ENCODE measurements at places on chromosomes 12 and 14.

GRCh38 chr12:103373088-103373523, 122.7 kb downstream of the C12orf42 start:
- no peak for DNase-seq

DNA sequence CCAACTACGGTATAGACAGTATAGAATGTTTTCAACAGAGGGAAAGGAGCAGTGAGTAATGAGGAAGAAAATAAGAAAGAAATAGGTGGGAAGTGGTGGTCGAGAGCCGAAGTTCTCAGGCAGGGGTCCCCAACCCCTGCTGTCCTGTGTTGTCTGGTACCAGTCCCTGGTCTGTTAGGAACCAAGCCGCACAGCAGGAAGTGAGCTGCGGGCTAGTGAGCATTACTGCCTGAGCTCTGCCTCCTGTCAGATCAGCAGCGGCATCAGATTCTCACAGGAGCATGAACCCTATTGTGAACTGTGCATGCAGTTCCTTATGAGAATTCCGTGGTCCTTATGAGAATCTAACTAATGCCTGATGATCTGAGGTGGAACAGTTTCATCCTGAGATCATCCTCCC, 107.3 kb upstream of the PTPRR start:
- no peak for DNase-seq

DNA sequence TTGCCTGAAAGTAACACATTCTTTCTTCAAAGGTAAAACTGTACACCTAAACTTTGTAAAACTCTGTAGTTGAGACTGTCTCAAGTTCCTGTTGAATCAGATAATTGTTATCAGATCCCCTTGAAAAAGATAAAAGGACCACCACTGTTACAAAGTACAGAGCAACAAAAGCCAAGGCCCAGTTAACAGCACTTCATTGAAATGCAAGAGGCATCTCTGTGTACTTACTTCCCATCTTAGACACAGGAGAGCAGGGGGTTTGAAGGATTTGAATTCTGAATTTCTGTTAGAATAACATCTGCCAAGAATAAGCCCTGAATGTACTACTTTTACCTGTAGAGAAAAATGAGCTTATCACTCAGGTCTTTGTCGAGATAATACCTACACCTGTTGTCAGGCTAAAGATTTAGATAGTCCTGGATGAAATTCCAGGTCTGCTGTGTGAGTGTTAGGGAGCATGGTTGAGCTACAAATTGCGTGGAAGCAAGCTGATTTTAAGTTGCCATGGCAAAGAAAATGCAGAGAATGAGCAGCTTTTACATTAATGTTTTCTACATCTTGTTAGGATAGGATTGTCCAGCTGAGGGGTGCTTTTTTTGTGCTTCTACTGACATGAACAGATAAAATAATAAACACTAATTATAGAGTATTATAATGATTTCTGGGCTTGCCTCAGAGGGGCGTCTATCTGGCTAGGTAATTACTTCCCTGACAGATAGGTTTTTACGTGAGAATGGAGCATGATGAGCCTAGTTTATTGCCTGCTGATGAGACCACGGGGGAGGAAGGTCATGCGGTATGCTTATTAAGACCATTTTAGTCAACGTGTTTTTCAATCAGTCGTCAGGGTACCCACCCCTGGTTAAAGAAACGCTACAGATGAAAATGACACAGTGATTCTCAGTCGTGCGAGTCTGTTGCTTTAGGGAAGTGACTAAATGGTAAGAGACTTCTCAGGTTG, 309.2 kb downstream of the PAWR start:
- no peak for DNase-seq

- DNase-seq, result no peak
Measured at GRCh38 chr14:103110681-103111231, 12.5 kb upstream of the TNFAIP2 start.

DNA sequence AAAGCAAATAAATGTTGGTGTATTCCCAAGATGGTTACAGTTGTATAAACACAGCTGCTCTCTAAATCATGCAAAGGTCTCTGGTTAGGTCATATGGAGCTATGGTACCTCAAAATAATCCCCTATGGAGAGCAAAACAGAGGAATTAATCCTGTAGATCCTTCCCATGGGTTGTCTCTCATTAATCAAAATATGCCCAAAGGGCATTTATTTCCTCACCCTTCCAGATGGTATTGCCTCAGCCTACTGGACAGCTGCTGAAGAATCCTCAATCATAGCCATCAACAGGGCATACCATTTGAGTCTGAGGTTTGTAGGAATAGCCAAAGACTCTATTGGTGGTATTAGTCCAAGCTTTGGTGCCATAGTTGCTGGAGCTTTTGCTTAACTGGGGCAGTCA, 360.9 kb downstream of the RPL10L start:
- no peak for DNase-seq

GRCh38 chr14:24849471-24849870, 200.5 kb downstream of the STXBP6 start:
- no peak for DNase-seq

GRCh38 chr14:30519961-30520360, 39.0 kb upstream of the G2E3 start:
- DNase-seq, result no peak

DNA sequence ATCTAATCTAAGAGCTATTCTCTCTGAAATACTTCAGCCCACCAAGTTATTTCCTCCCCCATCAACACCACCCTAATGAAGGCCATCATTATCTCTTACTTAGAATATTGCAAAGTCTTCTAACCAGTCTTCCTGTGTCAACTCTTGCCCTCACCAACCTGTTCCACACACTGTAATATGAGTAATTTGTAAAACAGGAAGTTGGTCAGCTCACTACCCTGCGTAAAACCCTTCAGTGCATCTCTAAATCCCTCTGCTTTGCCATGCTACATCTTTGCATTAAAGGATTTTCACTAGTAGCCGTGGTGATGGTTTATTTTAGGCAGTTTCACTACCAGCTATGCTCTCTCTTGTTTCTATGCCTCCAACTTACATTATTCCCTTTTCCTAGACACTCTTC, 70.0 kb downstream of the KIF21A start:
- no peak for DNase-seq

GRCh38 chr14:87626266-87626665, 366.7 kb downstream of the GALC start:
- DNase-seq, result no peak

DNA sequence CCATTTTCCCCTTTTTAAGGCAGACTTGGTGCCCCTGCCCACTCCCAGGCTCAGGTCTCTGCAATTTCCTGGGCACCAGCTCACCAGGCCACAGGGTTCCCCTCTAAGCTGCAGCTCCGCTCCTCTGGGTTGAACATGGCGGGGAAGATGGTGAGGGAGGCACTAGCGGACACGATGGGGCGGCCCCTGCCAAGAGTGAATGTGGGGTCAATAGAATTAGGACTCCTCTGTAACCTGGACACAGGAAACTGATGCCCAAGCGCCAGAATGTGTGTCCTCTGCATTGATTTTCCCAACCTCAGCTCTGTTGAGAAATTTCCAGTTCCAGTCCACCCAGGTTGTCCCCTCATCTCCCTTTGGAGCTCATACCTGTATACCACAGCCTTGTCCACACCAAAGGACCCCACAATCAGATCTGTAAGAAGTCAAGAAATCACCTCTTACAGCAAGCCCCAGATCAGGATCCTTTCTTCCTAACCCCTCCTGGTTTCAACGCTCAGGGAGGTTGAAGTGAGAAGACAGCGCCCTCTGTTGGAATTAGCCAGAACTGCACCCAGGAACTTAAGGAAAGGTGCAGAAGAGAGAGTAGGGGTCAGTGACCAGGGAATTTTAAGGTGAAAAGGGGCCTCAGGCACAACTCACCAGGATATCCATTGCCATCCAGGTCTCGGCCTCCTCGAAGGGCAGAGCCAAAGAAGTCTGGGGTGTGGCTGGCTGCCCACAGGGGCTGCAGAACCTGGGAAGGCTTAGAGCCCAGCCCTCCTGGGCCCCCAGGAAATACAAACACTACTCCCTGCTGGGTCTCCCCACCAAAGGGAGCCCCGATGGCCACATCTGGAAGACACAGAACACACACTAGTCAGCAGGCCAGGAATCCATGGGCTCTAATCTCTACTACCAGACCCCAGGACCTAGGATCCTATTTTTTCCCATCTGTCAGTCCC, 14.7 kb downstream of the ITGA5 start:
- no peak for DNase-seq

- no peak for DNase-seq
Measured at GRCh38 chr14:22797017-22797917, 18.0 kb downstream of the SLC7A7 start.

DNA sequence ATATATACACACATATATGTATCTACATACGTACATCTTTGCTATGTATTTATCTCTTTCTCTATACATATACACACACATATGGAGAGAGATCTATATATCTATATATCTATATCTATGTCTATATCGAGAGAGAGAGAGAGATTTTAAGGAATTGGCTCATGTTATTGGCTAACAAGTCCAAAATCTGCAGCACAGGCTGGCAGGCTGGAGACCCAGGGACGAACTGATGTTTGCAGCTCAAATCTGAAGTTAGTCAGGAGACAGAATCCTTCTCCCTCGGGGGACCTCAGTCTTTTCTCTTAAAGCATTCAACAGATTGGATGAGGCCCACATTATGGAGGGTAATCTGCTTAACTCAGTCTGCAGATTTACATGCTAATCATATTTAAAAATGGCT, 40.7 kb upstream of the DACT1 start:
- DNase-seq, result no peak

GRCh38 chr12:91180582-91181395, 1.8 kb downstream of the DCN start:
- peak; percentile 91 for DNase-seq

GRCh38 chr14:71629765-71630492, 302.3 kb upstream of the RGS6 start:
- no peak for DNase-seq

Measured in fibroblast of skin of left quadriceps (primary cell).